Hematopoietic multipotent progenitor cell treated with erythropoietin and hydrocortisone succinate and interleukin-3 and kit ligand, for 15 days (in vitro differentiated cells): ENCODE measurements at places on chromosomes 2 and 18.

GRCh38 chr2:159586034-159586433 is 30.3 kb downstream of the BAZ2B start:
- DNase-seq = no peak

DNA sequence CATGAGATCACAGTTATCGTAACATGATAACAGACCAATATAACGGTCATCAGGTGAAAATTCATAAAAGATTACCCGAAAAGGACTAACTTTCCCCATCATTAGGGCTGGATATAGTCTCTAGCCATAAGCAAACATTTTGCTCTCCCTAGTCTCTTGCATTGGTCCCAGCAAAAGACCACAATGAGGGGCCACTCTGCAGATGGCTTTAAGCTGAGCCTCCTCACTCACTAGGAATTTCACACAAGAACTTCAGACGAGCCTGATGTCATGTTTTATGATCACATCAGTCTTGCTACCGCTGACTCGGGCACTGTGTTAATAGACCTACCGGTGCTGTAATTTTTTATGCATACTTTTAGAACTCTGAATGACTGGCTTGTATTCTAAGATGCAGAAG is 35.2 kb downstream of the STK17B start:
- no peak for DNase-seq

GRCh38 chr2:42096869-42097591 is 49.2 kb downstream of the PKDCC start:
- DNase-seq = no peak

GRCh38 chr2:172869861-172870260 is 134.2 kb downstream of the RAPGEF4 start:
- no peak for DNase-seq

- no peak for DNase-seq
Observed at GRCh38 chr2:48250943-48251342, 279.0 kb upstream of the STON1 start.

DNA sequence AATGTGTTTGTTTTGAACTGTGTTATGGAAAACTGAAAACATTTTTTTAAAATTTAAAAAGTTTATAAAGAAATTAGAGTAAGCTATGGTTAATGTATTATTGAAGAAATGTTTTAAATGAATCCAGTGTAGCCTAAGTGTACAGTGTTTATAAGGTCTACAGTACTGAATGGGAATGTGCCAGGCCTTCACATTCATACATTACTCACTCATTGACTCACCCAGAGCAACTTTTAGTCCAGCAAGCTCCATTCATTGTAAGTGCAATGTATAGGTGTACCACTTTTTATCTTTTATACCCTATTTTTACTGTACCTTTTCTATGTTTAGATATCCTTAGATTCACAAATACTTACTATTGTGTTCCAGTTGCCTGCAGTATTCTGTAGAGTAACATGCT is 215.1 kb upstream of the THUMPD2 start:
- no peak for DNase-seq

DNA sequence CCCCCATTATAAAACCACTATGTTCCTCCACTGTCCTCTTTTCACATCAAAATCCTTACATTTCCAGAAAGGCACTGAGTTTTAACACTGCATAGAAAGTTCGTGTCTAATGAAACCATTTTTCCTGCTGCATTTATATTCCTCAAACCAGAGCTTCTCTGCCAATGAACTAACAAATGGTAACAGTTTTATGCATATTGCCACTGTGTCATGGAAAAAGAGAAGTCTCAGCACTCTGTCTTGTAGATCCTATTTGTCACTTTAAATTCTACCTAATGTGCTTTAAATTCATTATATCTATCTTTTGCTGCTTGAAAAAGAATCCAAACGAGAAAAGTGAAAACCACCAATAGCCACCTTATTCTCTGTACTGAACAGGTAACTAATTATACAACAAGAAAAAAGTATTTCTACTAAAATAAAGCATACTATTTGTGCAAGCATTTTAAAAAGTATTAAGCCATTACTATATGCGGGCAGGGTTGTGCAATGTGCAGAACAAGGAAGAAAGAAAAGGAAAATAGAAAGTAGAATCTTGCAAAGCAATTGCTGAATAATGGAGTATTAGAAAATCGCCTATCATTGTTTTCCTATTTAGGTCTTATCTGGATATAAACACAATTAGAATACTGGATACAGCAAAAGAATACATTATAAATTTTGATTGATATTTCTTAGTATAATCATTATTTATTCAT is 328.9 kb downstream of the ZEB2 start:
- DNase-seq = no peak

DNA sequence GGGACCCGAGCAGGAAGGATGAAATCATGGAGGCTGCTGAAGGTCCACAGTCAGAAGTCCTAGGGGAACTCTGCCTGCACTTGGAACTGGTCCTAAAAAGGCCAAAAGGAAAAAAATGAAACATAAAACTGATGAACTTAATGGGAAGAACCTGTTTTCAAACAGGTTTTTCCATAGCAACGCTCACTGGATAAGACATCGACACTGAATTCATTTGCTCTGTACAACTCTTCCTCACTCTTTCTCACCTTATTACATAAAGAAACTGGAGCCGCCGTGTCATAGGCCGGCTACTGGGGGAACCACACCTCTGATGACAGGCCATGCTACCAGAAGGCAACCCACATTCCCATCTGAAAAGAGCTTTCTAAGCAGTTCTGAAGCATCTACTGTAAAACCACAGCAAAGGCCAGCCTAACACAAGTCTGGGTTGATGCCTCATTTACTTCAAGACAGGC is 83.6 kb downstream of the FARSB start:
- no peak for DNase-seq

DNA sequence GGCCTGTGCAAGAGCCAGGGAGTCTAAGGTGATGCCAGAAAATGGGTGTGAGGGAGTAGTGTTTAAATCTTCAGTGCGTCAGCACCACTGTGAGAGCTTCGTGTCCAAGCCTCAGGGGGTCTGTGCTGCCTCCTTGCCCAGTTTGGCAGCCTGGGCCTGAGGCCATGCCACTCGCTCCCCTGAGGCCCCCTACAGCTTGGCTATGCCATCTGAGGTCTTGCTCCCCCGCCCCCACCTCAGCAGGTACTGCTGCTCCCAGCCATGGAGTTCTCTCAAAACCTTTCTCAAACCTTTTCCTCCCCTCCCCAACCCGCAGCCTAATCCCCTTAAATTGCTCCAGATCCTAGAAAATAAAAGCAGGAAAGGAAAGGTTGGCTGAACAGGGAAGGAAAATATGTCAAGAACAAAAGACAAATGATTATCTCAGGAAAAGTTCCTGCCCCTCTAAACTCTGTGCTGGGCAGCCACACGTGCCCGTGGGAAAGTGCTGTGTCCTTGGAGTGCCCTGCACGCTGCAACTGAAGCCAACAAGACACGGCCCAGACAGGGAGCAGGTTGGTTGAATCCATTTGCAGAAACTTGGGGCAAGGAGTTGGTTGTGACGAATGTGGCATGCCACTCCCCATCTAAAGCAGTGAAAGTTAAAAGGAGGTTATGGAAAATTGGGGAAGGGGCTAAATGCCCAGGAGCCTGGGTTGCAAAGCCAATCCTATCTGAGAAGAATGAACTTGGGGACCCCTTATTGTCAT is 61.2 kb downstream of the ATOH8 start:
- no peak for DNase-seq

- no peak for DNase-seq
Observed at GRCh38 chr18:75089748-75090327, 119.1 kb downstream of the PTGR3 start.

GRCh38 chr2:10225291-10226037 is 77.2 kb upstream of the HPCAL1 start:
- no peak for DNase-seq

DNA sequence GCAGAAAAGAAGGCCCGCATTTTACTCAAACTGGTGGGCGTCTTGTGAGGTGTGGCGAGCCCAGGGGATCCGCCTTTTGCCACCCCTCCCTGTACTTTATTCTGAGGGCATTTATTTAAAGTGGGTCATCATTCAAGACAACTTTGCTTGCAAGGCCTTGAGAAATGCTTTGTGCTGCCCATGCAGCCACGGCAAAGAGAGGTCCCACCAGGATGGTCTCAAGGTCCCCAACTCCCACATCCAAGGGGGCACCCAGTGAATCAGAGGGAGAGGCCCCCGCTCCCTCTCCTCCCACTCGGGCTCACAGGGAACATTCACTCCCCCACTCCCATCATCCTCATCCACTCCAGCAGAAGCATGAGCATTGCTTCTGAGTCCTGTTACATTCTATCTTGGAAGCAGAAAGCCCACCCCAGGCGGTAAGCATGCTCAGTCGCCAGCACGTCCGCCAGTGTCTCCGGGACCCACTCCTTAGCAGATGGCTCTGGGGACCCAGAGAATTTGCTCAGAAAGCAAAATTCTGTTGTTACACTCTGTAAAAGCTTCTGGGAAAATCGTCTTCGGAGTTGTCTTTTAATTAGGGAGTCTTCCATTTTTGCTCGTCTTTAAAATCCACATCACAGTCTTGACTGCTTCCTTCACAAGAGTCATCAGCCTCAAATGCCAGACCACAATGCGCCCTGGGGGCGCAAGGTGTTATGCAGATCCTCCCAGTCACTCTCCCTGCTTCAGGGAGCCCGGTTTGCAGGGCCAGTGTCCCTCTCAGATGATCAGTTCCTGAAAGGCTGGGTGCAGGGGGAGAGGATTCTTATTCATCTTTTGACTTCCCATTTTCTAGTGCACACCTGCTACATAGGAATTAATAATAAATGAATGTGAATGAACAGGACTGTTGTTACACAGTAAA is 99.4 kb upstream of the NCK2 start:
- DNase-seq = no peak

DNA sequence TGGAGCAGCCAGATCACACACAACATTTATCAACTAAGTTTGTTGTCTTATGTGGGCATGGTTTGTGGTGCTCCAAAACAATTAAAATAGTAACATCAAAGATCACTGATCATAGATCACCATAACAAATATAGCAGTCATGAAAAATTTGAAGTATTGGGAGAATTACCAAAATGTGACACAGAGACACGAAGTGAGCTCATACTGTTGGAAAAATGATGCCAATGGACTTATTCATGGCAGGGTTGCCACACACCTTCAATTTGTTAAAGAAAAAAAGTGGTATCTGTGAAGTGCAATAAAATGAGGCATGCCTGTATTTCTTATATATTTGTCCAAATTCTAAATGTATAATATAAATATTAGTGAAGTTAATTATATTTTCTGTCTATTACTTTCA is 42.9 kb upstream of the CABYR start:
- DNase-seq = no peak

DNA sequence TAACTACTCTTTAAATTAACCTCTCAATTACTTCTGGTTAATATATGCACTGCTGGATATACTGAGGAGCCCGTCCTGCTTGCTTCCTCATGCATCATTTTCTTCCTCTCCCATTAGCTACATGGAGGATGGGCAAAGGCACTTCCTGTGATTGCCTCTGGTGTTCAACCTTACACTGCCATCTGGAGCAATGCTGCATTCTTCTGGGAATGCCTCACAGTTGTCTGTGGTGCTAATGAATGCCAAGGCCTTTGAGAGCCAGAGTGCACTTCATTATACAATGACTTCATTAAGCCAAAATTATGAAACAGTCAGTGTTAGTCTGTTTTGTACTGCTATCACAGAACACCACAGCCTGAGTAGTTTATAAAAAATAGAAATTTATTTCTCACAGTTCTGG is 134.8 kb upstream of the DOCK10 start:
- no peak for DNase-seq

DNA sequence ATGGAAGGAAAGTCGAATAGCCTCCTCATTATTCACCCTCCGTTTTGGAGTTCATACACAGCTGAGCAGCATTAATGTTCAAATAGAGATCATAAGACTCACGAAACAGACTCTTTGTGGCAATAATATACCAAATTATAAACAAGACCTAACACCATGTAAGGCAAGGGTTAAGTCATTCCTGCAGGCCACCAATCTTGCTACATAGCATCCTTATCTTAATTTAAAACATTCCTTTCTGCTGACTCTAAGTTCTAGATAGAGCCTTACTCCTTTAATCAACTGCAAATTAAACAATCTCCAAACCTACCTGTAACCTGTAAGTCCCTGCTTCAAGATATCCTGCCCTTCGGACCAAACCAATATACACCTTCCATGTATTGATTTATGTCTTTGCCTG is 178.0 kb downstream of the PDE11A start:
- no peak for DNase-seq

DNA sequence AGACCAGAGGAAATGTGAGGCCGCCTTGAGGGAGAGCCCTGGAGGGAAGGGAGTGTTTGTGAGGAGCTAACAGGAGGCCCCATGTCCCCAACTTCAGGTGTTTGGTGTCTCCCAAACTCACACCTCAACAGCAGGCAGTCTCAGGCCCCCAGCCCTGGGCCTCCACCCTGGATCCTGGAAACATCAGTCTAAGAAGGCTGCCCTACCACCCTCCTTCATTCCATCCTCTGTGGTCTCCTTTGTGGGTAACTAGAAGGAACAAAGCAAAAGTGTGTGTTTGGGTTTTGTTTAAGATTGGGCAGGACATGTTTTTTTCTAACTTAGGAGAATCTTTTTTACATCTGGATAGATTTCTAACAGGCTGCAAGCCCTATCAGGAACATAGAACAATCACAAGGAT is 404.3 kb downstream of the BCL11A start:
- DNase-seq = no peak

- DNase-seq = no peak
Observed at GRCh38 chr2:160156100-160156499, 44.0 kb downstream of the ITGB6 start.

GRCh38 chr2:238947920-238948710 is 100.2 kb downstream of the TWIST2 start:
- DNase-seq = no peak

- no peak for DNase-seq
Observed at GRCh38 chr2:144607099-144607498, 87.2 kb upstream of the ZEB2 start.

DNA sequence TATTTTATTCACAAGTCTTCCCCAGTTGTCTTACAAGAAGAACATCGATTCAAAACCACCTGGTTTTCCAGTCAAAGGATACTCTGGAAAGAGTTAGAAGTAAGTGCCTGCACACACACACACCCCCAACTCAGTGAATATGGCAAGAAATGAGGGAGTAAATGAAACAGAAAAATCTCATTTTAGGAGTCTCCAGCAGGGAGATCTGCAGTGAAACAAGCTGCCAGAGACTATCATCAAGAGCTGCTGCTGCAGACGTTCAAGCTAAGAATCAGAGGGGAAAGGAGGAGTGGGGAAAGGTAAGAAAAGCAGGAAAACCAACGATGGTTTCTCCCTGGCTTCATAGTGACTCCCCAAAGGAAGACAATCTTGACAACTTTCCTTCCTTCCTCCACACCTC is 2.4 kb downstream of the ALK start:
- DNase-seq = no peak

GRCh38 chr2:11938196-11938595 is 191.8 kb downstream of the LPIN1 start:
- no peak for DNase-seq

DNA sequence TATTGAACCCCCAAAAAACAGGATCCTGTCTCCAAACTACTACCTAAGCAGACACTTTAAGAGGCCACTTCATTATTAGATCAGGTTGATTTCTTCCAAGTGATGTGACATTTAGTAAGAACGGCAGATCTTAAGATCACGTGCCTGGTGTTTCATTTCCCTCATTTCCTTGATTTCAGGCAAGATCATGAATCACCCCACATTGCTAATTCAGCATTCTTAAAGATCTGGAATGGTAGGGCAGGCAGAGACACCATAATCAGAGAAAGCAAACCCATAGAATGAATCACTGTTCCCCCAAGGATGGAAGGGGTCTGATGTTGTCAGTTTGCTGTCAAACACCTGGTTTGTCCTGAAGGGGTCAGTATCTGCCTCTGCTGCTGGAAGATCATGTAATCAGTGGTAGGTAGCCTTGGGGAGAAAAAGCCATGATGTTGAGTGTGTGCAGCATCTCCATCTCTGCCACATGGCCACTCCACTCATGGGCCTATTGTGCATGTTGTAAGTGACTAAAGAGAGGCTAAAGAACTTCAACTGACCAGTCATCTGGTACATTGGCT is 133.9 kb downstream of the ARHGAP15 start:
- no peak for DNase-seq
